CD4-positive, alpha-beta T cell treated with Interleukin-17A for 1 hour (primary cell): ENCODE measurements at places on chromosomes 2 and 18.

DNA sequence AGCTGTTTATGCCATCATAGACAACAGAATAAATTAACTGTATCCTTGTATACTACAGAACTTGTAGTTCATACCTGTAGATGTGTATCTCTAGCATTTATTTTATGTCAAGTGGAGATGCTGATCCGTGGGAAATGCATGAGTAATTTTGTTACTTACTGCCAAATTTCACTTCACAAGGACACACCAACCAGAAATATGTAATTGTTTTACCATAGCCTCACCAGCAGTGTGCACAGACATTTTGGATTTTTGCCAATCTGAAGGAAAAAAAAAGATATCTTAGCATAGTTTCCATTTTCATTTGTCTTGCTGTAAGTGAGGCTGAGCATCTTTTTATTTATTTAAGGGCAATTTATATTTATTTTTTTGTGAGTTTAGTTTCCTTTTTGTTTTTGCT is 265.1 kb upstream of the OSR1 start:
- no peak for DNase-seq

- no peak for DNase-seq
Observed at GRCh38 chr2:147450661-147451510, 393.9 kb upstream of the ACVR2A start.

DNA sequence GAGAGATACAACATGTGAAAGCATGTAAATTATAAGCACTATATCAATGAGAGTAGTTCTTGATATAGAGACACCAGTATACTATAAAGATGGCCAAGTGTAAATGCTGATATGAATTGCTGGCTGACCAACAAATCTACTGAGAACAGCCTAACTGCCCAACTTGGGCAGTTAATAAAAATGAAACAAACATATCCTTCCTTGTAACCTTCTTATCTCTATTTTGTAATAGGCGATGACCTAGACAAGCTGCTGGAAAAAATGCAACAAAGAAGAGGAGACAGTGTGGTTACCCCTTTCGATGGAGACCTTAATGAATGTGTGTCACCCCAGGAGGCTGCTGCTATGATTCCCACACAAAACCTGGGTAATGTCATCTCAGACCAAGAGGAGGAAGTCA is 148.7 kb downstream of the ESCO1 start:
- DNase-seq = no peak

DNA sequence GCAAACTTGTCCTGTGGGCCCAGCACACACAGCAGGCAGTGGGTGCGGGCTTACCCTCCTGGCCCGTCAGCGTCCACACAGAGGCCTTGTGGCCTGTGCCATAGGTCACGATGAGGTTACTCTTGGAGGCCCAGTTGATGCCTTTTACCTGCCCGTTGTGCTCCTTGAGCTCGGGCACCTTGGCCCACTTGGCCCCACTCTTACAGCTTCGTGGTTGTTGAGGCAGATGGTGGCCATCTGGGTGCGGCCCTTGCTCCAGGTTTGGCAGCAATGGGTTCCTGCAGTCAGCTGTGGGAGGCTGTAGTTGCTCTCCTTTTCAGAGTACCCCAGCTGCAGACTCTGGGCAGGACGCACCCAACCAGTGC is 45.5 kb upstream of the PTH2R start:
- no peak for DNase-seq

GRCh38 chr2:216235462-216235861 is 126.3 kb downstream of the XRCC5 start:
- no peak for DNase-seq

DNA sequence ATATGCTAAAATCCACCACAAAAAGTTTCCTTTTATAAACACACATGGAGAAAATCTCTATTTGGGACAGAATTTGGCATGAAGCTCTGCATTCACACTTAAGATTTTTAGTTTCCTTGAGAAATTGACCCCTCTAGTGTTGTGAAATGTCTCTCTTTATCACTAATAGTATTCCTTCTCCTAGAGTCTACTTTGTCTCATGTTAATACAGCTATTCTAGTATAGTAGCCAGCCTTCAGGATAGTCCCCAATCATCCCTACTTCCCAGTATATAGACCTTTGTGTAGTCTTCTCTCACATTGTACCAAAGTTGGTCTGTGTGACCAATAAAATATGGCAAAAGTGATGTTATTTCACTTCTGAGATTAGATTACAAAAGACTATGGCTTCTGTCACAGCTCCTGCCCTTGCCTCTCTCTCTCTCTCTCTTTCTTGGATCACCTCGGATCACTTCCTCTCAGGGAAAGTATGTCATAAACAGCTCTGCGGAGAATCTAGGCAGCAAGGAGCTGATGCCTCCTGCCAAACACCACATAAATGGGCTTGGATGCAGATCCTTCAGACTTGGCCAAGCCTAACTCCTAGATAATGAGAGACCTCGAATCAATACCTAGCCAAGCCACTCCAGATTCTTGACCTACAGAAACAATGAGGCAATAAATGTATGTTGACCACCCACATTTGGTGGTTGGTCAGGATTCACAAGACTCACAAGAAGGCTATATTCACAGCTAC is 59.7 kb upstream of the NABP1 start:
- no peak for DNase-seq

DNA sequence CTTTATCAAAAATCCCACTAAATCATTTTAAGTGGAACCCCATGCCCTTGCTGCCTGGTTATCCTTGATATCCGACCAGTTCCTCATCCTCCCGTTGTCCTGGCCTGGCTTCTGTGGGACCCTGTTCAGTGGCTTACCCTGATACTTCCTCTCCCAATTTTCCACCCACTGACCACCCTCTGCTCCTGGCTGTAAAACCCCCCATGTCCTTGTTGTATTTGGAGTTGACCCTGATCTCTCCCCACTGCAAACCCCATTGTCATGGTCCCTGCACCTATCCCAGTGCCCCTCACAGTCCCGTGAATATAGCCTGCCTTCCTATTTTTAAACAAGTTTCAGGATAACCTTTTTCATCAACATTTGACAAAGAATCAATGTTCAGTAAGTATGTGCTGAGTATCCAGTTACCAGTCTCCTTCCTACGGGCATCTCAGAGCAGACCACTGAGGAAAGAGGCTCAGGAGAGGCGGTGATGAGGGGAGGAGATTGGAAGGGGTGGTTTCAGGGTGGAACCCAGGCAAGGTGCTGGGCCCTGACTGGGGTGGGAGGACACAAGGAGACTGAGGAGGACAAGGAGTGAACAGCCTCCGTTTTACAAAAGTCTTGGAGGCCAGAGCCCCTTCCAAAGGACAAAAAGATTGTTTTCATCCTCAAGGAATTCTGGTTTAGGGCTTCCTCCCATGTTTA is 131.8 kb downstream of the PXDN start:
- DNase-seq = no peak

DNA sequence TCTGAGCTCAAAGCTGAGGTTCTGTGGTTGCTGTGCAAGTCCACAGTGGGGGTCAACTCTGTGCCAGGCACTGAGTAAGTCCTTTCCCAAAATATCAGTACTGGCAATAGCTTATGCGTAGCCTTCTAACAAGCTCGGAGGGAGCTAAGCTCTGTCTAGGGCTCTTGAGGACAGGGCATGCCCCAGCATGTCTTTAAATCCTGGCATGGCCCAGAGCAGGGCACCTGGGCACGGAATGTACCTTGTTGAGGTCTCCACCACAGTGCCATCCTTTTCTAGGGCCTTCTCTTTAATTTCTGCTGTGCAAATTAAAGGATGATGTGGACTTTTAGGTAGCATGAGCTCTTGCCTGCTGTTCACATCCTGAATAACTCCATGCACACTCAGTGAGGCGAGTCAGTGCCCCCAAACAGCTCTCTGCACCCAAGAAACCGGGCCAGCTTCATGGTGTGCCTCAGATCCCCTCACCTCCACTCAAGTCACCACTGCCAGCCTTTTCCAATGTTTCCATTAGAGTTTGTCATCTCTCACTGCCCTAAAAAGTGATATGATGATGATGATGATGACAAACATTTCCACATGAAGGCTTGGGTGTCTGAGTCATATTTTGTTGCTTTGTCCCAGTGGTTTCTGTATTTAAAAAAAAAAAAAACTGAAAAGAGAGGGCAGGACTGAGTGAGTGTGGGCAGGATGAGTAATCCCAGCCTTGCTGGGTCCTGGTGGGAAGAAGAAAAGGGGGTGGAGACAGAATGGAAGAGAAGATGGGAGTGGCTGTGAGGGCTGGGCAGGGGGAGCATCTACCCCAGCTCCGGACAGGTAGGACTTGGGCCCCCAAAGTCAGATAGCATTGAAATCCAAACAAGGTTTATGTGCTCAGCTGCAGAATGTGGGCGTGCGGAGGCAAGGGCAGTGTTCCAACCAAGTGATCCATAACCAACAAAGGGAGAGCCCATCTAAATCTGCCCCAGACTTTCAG is 78.9 kb downstream of the ZBTB7C start:
- no peak for DNase-seq

GRCh38 chr2:3076848-3077642 is 300.6 kb downstream of the EIPR1 start:
- DNase-seq = no peak

- DNase-seq = no peak
Observed at GRCh38 chr2:111148225-111148873, 27.6 kb downstream of the BCL2L11 start.

- no peak for DNase-seq
Observed at GRCh38 chr2:214676421-214677089, 132.9 kb downstream of the BARD1 start.

DNA sequence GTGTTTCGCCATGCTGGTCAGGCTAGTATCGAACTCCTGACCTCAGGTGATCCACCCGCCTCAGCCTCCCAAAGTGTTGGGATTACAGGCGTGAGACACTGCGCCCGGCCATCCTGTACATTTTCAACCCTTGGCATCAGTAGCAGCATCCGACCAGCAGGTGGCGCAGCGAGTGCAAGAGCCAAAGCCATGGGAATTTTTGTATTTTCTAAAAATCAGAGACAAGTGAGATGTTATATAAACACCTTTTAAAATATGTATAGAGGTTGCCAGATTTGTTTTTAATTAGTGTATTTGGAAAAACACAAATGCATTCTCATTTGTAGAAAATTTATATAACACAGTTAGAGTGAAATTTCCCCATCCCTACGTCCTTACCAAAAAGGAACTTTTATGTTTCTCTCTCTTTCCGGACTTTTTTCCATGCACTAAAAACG is 36.8 kb downstream of the MOGAT1 start:
- DNase-seq = peak; percentile 71

GRCh38 chr18:42351455-42351854 is 396.4 kb downstream of the PIK3C3 start:
- DNase-seq = no peak

DNA sequence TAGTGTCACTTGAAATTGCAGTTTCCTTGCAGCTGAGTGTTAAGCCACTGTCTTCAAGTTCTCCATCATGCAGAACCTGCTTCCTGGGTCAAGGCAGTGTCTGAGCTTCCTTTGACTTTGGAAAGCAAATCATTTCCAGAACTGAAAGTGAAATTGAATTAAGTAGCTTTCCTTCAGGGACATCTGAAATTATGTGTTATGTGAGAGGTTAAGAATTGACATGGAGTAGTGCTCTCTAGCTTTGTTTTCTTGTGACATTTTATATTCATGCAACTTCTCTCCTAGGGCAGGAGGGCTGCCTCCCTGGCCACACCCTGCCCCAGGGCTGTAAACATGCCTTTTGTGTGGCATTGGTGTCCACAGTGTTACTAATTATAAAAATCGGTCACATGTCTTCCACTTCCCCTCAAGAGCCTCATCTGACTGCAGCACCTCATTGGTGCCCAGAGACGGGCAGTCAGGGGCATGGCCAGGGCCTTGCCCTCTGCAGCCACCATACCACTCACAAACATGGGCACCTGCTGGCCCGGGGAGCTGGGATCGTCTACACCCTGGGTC is 14.4 kb downstream of the RAB12 start:
- peak; percentile 9 for DNase-seq

GRCh38 chr2:38574278-38574677 is 28.4 kb downstream of the HNRNPLL start:
- DNase-seq = no peak

- no peak for DNase-seq
Observed at GRCh38 chr18:6547476-6547875, 132.8 kb upstream of the L3MBTL4 start.

DNA sequence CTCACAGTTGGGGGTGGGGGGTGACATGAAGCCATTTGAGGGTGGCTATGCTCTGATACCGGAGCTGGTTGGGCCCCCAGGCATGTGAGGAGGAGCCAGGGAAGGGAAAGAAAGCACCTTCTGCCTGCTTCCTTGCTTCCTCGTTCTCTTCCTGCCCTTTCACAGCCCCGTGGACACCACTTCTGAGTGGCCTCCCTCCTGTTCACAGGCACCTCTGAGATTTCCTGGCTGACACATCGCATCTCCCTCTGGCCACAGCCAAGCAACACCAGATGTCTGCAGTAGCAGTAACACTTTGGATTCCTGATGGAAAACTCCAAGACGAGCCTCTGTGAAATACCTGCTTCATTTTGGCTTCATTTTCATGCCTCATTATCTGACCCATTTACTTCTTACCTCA is 64.7 kb upstream of the ST3GAL5 start:
- DNase-seq = no peak

- DNase-seq = no peak
Observed at GRCh38 chr2:239581352-239581901, 180.6 kb upstream of the HDAC4 start.

DNA sequence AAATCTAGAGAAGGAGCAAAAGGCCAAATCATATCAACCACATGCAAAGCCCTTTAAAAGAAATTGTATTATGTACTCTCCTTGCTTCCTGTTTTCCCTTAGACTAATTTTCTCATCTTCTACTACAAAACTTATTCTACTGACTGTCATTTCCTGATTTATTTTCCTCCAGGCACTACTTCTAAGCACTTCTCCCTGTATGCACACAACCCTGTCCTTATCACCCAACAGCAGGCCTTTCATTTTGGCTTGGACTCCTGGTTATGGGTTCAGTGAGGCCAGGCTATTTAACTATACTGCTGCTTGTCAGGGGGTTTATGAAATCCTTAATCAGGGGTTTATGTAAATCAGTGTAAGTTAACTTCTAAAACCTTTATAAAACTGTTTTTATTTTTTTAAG is 205.1 kb upstream of the FAM98A start:
- DNase-seq = no peak

GRCh38 chr2:105972246-105972645 is 221.9 kb downstream of the UXS1 start:
- no peak for DNase-seq

DNA sequence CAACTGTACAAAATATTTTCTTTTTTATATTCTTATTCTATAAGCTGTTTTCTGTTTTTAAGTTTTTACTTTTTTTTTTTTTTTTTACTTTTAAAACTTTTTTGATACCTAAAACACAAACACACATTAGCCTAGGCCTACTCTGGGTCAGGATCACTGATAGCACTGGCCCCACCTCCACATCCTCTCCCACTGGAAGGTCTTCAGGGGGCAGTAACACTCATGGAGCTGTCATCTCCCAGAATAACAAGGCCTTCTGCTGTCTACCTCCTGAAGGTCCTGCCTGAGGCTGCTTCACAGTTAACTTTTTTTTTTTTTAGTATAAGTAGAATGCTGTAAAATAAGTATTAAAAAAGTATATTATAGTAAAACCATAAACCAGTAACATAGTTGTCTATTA is 415.1 kb downstream of the PTPRM start:
- no peak for DNase-seq

- no peak for DNase-seq
Observed at GRCh38 chr2:188449561-188449960, 157.9 kb downstream of the GULP1 start.
